A549 treated with AZD2906 at 1 μM for 4 hours (cell line): ENCODE measurements at places on chromosomes 11 and 22. TPM values are rescaled to one million over a fixed set of nuclear protein-coding genes. Genes with fewer than 3 reads are reported as not detected.

The GRK3 gene
- 2.5 to 3.0 TPM (median 2.9 TPM) in 5 replicates for total RNA-seq

The USP2 gene
- 1.0 to 1.9 TPM (median 1.2 TPM) in 5 replicates for total RNA-seq

The CCDC73 gene
- 0.03 TPM in 2 of 5 replicates, not detected in the others for total RNA-seq

The ZNF215 gene
- total RNA-seq = 0.77 to 1.1 TPM (median 0.86 TPM) in 5 replicates

The C11orf97 gene
- total RNA-seq = not detected in 5 replicates
